ENCODE measurements at places on chromosomes 6 and 20.

DNA sequence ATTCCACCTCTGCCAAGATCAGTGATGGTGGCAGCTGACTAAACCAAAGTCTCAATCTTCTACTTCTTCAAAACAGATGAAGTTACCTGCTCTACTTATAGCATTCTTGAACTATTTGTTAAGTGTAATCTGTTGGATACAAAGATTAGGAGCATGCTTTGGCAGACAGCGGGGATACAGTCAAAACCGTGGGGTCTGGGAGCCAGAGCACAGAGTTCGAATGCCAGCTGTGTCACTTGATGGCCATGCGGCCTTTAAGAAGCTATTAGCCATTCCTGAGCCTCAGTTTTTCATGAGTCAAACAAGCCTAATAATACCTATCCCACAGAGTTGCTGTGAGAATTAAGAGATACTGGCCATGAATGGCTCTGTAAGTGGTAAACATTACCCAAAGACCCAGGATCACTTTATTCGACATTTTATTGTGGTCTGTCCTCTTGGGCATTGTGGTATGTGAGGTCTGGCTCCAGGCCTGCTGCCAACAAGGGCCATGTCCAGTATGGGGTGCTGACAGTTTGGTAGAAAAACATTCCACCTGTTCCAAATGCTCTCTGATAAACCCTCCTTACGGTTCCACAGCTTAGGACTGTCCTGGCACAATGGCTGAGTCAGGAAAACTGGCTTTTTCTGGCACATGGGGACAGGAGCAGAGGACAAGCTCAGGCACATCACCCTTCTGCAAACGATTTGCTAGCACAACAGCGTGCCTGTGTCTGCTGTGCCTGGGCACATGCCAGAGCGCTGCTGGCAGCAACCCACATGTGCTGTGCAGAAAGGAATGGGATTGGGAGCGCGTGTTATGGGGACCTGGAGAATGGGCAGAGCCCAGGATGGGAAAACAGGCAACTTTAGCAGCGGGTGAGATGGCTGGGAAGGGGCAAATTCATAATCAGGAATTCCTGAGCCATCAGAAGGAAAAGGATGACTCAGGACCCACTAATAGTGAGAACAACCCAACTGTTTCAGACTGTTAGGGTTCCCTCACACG is 15.7 kb upstream of the FAM83C start:
- peak; percentile 85 for DNase-seq

GRCh38 chr6:24458134-24458533 is 31.2 kb downstream of the GPLD1 start:
- DNase-seq = no peak

GRCh38 chr20:25544311-25544710 is 41.0 kb downstream of the NINL start:
- DNase-seq = no peak

DNA sequence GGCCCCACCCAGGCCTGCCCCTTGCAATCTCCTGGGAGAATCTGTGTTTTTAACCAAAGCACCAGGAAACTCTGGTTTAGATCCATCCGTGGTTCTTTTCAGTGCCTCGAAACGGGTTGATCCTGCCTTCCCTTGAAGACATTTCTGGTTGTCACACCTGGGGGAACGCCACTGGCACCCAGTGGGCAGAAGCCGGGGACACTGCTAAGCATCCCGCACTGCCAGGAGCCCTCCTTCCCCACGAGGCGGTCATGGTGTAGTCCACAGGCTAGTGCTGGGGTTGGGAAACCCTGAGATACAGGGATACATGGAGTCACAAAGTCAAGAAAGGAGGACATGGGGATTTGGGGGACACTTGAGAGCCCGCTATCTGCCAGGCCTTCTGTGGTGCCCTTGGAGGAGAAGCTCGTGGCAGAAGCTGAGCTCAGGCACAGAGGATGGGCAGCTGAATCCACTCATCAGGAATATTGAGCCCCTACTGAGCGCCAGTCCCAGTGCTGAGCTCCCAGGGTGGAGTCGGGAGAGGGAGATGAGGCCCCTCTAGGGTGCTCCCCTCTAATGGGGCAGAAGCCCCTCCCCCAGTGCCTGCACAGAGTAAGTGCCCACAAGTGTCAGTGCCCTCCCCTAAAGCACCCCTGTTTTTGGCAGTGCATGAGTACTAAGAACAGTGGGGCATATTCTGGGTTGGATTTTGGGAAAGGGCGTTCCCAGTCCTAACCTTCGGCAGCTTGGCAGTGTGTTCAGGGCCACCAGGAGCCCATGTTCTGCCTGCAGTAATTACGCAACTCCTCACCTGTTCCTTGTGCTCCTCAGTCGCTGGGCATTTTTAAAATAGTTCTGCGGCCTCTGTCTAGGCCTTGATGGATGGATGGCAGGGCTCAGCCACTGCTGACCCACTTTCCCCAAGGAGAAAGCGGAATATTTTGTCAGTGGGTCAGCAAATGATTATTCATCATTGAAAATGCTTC is 25.6 kb upstream of the PHACTR3 start:
- no peak for DNase-seq

DNA sequence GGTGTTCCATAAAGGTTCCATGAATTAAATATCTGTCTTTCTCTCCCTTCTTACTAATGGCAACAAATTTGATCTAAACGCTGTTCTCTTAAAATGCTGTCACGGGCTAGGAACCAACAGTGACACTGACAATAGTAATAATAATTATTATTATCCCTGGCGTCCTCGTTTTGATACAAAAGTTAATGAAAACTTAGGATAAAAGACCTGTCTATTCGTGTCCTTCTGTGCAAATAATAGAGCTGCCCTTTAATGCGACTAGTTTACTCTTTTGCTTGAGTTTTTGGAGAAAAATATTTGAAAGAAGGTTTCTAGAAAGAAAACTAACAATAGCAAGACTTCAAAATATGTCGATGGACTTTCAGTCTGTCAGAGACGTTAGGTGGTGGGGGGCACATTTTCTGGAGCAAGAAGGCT is 4.3 kb downstream of the VGLL2 start:
- no peak for DNase-seq

DNA sequence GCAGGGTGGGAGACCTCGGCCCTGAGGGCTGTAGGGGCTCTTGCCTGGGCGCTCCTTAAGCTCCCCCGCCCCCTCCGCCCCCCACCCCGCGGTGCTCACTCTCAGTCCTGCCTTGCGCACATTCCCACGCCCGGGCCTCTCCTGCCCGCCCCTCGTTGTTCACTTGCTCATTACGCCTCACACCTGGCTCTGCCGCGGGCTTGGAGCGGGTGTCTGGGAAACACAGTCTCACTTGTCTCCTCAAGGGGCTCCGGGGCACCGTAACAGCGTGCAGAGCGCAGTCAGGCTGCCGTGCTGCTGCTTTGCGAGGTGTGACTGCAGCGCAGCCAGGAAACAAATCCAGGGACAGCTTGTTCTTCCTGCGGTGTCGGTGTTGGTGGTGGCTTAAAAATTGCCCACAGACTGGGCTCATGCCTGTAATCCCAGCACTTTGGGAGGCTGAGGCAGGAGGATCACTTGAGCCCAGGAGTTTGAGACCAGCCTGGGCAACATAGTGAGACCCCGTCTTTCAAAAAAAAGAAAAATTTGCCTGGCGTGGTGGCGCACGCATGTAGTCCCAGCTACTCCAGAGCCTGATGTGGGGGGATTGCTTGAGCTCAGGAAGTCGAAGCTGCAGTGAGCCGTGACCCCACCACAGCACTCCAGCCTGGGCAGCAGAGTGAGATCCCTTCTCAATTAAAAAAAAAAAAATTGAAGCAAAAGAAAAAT is 4.6 kb downstream of the NPBWR2 start:
- peak; percentile 76 for DNase-seq

GRCh38 chr20:57391439-57392301 is 474 bp downstream of the RBM38 start:
- DNase-seq = no peak

- no peak for DNase-seq
Measured at GRCh38 chr20:3092611-3093379, 8.3 kb upstream of the AVP start.

DNA sequence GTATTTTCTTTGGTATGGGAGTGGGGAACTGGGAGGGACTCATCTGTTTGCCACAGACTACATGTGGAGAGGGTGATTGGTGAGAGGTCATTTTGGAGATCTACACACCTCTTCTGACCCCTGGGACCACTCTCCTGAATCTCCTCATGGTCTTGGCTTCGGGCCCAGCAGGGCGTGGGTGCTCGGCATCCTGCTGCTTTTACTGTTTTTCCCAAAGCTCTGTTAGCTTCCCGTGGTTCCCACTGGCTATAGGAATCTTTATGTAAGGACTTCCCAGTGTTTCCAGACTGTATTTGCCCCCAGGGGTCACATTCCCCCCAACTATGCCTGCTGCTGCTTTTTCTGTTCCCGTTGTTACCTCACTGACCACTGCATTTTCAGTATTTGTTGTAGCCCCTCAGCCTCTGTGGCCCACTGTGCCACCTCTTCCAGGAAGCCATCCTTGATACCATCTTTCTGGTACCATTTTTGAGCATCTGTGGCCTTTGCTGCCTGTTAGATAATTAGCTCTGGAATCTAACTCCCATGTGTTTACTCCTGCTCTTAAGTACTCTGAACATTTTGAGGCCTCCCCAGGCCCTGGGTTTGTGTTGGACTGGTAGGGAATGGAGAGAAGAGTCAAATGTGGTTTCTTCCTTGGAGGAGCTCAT is 14.9 kb downstream of the PLCG1 start:
- no peak for DNase-seq

- DNase-seq = no peak
Measured at GRCh38 chr6:3291346-3291745, 32.6 kb downstream of the PSMG4 start.

Data from NCI-H1105 (cell line).